ENCODE measurements at places on chromosomes 5 and 9.

GRCh38 chr5:151632524-151632923, 41.4 kb upstream of the FAT2 start:
- no peak for DNase-seq

- no peak for DNase-seq
Observed at GRCh38 chr9:128163027-128163515, 3.0 kb downstream of the BBLN start.

- DNase-seq, result no peak
Observed at GRCh38 chr5:7714697-7715096, 136.2 kb downstream of the CFAP90 start.

- DNase-seq, result no peak
Observed at GRCh38 chr5:93821891-93822415, 80.6 kb upstream of the POU5F2 start.

DNA sequence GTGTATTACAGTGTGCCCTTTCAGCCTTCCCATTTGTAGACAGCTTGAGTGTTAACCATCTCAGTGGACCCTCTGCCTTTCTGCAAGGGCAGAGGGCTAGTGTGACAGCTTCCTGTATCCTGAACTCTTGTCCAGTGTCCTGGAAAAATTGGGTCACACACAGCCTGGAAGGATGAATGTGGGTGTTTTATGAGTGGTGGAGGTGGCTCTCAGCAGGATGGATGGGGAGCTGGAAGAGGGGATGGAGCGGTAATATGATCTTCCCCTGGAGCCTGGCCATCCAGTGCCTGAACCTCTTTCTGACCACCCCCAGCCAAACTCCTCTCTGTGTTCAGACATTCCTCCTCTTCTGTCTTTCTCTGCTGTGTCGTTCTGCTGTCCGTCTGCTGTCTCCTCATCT, 113.0 kb downstream of the KIF4B start:
- DNase-seq, result no peak

GRCh38 chr5:163439092-163439425, 1.7 kb downstream of the CCNG1 start:
- DNase-seq, result no peak

DNA sequence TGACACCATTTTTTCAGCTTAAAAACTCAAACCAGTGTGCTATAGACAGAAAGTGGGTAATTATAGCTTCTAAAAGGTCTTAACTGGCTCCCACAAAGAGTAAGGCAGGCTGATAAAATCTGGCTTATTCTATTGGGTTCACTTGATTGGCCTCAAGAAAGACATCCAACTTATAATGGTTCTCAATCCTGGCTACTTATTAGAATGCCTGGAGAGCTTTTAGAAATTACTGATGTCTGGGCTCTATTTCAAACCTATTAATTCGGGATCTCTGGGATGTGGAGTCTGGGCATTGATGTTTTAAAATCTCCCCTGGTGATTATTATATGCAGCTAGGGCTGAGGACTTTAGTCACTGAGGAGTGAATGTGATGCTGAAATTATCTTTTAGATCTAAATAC, 188.0 kb downstream of the TARS1 start:
- no peak for DNase-seq

DNA sequence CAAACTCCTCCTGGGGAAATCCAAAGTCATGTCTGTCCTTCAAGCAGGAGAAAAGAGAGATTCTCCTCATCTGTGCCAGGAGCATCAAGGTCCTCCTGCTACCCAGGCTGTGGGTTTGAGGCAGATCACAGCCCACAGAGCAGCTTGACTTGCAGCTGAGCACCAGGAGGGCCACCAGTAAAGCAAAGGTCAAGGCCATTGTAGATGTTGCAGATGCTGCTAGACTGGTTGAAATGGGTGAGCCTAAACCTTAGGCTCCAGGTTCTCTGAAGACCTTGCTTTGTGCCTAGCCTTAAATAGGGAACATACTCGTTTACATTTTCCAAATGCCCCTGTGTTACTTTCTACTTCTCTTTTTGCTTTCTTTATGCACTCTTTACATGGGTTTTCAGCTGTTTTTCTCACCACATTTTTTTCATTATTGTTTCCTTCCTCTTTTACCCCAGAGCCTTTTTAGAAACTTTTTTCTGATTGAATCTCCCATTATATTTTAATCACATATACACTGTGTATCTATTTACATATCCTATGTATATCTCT, at the start of gene IFNA2:
IFNA2 (minus strand) TSS at position 268 of the 540 bp plus-strand sequence; CDS start at position 199, 69 bp downstream.
- DNase-seq, result no peak

DNA sequence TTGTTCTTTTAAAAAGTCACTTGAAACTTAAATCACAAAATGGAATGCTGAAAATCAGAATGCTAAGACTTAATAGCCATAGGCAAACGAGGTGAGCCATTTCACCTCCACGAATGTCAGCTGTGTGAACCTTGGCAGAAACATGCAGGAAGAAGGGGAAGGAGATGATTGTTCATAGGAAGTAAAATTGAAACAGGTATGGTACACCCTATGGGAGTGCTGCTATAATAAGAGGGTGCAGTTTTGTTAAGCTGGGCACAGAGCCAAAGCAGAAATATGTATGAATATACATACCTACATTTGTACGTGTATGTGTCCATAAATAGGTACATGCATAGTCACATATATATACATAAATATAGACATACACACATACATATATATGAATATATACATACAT, 51.0 kb upstream of the SPINK5 start:
- no peak for DNase-seq

- DNase-seq, result no peak
Observed at GRCh38 chr9:86043999-86044398, 55.4 kb downstream of the GOLM1 start.

DNA sequence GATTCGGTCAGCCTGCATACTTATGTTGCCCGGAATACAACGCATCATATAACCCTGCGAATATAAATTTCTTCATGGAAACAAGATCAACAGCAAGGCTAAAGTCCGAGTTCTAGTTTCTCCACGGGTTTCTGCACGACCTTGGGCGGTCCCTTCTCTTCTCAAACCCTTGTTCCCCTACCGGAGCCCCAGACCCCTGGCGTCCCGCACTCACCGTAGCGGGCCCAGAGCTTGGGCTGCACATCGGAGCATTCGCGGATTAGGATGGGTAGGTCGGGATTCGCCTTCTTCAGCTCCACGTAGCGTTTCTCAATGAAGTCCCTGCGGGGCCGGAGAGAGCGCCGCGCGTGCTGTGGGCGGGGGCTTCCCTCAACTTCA, 399 bp downstream of the NDUFA2 start:
- no peak for DNase-seq

DNA sequence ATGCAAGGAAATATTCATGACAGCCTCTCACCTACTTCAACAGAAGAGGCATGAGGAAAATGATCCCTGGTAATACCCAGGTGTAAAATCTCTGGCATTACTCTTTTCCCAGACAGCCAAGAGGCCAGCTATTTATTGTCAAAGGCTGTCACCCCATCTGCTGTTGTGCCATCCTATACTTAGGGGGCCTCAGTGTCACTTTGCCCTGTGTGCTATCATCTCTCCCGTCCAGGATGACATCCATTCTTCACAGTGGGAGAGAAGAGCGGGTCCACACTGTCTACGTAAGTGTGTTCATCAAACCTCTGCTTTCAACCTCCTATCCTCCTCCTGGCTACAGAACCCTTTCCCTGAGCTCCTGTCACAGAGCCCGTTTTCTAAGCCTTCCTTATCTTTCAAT, 82.6 kb downstream of the MYO10 start:
- no peak for DNase-seq

DNA sequence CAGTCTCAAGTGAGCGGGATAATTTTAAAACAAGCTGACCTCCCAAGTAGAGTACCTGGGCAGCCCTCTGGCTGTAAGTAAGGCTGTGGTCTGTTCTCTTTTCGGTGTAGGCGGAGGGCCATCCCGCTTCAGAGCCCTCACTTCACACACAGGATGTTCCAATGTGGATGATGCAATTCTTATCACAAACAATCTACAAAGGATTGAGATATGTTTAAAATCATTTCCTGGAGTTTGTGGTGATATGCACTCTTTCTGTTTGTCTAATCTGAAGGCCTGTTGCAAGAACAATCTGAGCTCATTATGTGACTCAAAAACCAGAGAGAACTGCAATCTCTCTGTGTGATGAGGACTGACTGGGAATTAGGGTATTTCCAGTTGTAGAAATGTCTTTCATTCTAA, 42.5 kb downstream of the ITGA2 start:
- no peak for DNase-seq

GRCh38 chr5:31319335-31319734, 125.8 kb downstream of the CDH6 start:
- no peak for DNase-seq

- DNase-seq, result no peak
Observed at GRCh38 chr5:39544941-39545340, 120.2 kb upstream of the DAB2 start.

DNA sequence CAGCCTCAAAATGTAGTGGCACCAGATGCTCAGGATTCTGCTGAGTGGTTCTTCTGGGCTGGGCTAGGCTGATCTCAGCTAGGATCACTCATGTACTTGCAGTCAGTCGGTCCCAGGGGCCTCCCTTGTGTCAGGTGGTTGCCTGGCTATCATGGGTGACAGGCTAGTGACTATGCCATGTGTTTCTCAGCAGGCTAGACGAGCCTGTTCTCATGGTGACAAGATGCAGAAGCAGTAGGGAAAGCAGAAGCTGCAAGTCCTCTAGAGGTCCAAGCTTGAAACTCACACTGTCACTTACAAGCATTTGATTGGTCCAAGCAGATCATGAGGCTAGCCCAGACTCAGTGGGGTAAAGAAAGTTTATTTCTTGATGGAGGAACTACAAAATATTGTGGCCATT, 15.2 kb upstream of the KCNMB1 start:
- no peak for DNase-seq

DNA sequence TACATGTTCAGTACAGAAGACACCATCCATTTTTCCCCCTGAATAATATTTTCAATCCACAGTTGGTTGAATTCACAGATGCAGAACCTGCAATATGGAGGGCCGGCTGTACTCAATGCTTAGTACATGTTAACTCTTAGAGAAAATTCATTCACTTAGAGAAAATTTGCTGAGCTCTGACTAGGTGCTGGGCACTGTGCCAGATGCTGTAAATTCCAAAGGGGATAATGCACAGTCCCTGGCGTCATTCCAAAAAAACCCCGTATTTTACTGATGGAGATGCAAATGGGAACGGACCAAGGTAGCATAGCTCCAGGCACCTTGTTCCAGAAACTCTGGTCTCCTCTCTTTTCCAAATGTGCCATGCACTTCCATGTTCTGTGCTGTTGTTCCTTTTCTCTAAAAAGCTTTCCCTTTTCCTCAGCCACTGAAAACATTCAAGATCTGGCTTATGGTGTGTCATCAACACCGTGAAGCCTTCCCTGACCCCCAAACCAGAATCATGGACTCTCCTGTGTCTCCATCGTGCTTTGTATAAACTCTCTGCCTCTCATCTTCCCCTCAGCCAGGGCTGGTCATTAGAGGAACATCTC, 55.7 kb upstream of the COL15A1 start:
- no peak for DNase-seq

DNA sequence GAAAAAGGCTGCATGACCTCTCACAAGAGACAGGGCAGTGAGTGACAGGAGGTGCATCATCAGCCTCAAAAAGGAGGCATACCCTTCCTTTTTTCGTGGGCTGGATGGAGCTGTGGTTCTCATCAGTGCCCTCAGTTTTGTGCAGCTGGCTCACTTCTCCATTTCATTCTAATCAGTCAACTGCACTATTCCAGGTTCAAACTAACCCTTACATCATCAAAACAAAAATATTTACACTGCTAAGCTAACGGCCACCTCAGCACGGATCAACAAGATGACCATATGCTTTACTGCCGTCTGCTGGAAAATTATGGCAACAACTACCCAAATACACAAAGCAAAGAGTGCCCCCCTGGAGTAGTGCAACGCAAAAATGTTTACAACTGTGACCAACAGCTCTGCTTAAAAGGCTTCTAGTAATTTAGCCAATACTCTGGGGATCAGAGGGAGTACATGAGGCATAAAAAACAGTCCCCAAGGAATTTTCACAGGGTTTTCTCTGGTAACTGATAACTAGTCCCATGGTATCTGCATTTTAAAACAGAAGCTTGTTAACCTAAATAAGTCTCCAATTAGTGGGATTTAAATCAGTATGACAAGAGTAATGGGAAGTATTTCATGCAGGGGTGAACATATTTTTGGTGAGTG, 10.8 kb downstream of the KCNV2 start:
- DNase-seq, result no peak

- no peak for DNase-seq
Observed at GRCh38 chr5:124404796-124405195, 341.6 kb downstream of the ZNF608 start.

- no peak for DNase-seq
Observed at GRCh38 chr9:114000671-114001409, 77.3 kb downstream of the AMBP start.
